ENCODE measurements at places on chromosomes 6 and 20.
A peak's percentile ranks its signal among the peaks of the same experiment; 100 is the strongest.

GRCh38 chr6:41463062-41463930 lies 82.9 kb upstream of the FOXP4 start:
- peak; percentile 82 for DNase-seq

GRCh38 chr20:37911838-37912281 lies 8.9 kb downstream of the VSTM2L start:
- DNase-seq = peak; percentile 51

- no peak for DNase-seq
Observed at GRCh38 chr20:63417097-63417737, 55.2 kb downstream of the KCNQ2 start.

- DNase-seq = no peak
Observed at GRCh38 chr20:24609757-24610156, 140.3 kb downstream of the SYNDIG1 start.

DNA sequence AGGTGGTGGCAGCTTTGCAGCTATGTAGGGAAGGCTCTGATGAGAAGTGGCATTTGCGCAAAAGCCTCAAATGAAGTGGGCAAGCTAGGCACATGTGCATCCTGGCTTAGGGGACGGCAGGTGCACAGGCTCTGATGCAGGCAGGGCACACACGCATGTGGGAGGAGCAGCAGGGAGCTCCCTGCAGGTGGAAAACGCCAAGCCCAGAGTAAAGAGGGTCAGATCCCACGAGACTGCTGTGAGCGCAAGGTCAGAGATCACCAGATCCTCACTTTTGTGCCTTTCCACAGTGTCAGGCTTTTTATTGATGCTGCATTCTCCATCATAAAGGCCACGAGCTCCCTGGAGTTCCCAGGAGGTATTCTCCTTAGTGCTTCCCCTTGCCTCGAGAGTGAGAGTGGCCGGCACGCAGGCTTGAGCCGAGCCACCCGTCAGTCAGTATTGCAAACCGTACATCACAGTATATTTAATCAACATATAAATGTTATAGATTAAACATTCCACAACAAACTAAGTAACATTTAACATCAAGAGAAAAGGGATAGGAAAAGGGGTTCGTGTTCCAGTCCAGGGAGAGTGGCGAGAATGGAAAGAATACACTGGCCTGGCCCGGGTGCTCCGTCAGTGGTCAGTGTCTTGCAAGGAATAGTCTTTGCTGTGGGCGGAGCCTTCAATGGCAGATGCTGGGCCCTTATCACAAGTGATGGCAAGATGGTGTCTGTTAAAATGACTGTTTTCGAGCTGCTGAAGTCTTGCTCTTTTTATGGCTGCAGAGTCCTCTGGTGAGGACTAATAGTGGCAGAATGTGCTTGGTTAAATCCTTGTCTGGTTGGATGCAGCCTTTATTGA lies 109.4 kb downstream of the SYNDIG1 start:
- no peak for DNase-seq

DNA sequence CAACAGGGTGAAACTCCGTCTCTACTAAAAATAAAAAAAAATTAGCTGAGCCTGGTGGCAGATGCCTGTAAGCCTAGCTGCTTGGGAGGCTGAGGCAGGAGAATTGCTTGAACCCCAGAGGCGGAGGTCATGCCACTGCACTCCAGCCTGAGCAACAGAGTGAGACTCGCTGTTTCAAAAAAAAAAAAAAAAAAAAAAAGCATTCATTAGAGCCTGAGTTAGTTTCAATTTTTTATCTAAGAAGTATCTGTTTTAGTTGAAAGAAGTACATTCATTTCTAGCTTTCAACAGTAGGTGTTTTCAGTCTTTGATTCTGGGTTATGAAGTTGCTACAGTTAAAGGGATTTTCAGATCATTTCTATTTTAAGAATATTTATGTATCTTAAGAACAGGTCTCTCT lies 42.2 kb downstream of the ZNF292 start:
- no peak for DNase-seq

GRCh38 chr20:16428112-16428511 lies 145.1 kb downstream of the KIF16B start:
- DNase-seq = no peak

- DNase-seq = peak; percentile 93
Observed at GRCh38 chr6:81451787-81452186, 300.7 kb downstream of the TENT5A start.

DNA sequence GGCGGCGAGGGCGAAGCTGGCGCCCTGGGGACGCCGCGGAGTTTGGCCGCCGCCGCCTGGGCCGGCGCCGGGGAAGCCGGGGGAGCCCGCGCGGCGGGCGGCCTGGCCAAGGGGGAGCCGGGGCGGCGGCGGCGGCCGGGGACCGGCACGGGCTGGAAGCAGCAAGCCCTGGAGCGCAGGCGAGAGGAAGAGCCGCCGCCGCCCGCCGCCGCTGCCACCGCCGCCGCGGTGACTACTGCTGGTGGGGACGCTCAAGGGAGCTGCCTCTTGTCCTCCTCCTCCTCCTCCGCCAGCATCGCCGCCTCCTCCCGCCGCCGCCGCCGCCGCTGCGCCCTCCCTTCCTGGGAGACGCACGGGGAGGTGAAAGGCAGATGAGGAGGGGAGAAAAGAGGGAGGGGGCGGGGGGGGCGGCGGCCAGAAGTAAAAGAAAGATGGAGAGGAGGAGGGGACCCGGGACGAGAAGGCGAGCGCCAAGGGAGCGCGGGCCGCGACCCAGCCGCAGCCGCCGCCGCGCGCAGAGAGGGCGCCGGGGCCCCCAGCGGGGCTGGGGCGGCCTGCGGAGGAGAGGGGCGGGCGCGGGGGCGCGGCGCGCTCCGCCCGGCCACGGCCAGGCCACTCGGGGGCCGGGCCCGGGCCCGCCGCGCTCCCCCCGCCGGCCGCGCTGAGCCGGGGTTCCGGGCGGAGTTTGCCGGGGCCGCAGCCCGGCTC lies 846 bp downstream of the PDE10A start:
- peak; percentile 60 for DNase-seq

DNA sequence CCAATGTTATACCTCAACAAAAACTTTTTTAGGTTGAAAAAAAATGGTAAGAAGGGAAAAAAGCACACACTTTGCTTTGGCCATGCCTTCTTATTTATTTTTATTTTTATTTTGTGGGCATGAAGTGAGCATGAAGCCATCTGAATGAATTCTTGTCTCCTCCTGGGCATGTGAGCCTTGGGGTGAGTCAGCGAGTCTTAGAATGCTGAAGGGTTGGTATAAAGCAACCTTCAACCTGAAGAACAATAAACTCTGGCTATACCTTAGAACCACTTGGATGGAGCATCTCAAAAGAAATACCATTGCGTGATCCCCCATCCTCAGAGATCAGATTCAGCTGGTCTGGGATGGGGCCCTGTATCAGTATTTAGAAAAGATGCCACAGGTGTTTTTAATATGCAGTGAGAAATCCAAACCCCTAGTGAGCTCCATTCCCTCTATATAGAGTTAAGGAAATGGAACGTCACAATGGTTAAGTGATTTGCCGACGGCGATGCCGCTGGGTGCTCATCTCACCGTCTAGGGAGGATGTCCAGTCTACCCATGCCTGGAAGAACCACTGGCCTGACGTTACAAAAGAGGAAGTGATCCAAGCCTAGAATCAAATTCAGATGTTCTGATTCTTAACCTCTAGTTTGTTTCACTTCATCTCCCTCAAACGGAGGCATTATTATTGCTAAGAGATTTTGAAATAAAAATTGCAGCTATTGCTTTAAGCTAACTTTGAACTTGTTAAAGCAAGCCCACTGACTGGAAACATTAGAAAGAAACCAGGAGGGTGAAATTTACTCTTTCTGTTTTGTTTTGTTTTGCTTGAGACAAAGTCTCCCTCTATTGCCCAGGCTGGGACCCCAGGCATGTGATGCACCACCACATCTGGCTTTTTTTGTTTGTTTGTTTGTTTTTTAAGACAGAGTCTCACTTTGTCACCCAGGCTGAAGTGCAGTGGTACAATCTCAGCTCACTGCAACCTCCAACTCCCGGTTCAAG lies 67.1 kb downstream of the EDN1 start:
- no peak for DNase-seq

GRCh38 chr20:63495741-63496595 lies 2.9 kb downstream of the EEF1A2 start:
- peak; percentile 34 for DNase-seq

DNA sequence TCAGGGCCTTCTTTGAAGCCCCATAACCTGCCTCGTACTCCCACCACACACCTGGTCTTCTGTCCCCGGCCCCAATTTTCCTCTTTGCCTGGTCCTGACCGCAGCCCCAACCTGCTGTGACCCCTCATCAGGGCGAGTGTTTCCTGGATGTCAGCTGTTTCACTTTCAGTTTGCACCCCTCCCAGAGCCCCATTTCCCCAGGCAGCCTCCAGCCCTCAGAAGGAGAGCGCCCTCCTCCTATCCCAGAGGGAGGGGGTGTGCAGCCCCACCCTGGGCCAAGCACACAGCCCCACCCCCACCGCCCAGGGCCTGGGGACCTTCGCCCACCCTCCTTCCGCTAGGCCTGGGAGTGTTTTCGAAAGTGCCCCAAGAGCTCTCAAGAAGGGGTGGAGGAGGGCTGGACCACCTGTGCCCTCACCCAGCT lies 1.5 kb downstream of the BAK1 start:
- no peak for DNase-seq

- peak; percentile 38 for DNase-seq
Observed at GRCh38 chr6:72418495-72418894, 203.4 kb upstream of the KCNQ5 start.

- peak; percentile 42 for DNase-seq
Observed at GRCh38 chr6:17930321-17930993, 57.0 kb downstream of the KIF13A start.

- no peak for DNase-seq
Observed at GRCh38 chr20:61728786-61729770, 336.6 kb downstream of the TAF4 start.

DNA sequence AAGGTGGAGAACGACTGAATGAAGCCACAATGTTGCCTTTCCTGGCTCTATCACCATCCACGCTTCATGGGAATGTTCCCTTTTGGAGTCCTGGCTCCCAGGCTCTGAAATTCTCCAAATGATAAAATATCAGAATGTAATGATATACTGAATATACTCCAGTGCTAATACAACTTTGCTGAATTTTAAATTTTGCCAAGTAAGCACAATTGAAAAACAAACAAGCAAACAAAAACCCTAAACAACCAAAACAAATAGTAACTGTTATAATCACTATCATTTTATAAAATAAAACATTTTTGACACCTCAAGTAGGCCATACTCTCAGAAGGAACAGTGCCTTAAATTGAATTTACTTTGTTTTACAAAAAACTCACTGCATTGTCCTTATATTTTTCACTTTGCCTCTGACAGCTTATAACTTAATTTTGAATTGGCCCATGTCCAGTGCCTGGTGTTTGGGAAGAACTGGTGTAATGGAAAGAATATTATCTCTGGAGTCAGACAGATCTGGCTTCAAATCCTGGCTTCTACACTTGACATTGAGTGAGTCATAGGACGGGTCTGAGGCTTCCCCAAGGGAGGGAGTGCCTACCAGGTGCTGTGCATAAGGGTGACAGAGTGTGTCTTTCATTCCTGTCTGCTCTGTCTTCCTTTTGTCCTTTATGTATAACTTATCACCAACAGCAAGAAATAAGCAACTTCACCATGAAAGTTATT lies 698.3 kb downstream of the EPM2A start:
- peak; percentile 37 for DNase-seq

DNA sequence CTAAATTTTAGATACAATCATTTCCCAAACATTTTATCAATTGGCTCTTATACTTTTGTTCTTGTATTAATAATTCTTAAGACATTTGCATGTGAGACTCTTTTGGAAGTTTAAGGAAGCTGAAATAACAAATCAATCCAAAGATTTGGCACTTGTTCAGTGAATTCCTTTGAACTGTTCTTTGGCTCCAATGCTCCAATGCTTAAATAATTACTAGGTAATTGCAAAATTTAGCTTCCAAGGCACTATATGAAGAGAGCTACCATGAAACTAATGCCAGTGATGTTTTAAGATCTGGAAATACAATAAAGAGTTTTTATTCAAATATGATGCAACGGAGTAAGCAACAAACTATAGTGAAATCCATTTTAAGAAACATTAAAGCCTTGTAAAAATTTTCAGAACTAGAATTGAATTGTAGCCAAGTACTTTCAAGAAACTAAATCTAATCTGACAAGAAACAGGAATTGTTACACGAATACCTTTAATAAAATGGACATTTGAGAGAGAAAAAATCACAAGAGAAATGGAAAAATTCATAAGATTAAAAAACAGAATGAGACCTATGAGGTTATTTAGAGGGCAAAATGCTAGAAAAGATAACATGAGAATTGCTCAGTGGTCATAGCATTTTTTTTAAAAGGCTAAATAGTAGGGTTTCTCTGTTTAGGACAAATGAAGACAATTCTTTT lies 43.6 kb upstream of the SMLR1 start:
- no peak for DNase-seq

DNA sequence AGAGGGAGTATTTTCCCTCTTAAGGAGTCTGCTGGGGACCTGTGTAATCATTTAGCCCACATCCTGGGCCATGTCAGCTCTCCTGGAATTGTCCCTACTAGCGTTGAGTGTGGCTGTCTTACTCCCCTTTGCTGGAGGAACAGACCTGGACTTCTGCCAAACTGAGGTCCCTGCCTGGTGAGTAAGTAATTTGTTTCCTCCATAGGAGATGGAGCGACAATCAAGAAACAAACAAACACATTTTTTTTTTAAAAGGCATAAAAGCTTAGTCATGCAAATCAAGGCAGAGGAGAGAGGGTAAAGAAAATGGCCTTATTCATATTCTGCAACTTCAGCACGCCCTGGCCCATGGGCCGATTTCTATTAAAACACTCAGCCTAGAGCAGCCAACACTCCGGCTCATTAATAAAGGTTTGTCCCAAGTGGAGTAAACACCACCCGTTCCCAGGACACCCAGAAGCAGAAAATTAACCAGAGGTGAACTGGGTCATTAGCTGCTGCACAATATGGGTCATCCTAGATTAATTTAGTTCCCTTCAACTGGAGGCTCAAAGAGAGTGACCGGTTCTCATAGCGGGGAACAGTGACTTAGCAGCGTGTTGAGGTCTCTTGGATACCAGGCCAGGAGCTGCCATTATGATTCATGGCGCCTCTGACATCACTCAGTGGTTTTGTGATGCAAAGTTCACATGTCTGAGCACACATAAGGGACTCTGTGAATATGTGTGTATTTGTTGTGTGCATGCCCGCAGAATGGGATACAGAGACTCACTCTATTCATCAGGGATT lies 165.0 kb upstream of the SULF2 start:
- peak; percentile 83 for DNase-seq

GRCh38 chr6:139373928-139374356 lies 506 bp downstream of the CITED2 start:
- DNase-seq = no peak

- no peak for DNase-seq
Observed at GRCh38 chr6:100456908-100457235, 7.8 kb downstream of the SIM1 start.

GRCh38 chr20:10527781-10528180 lies 92.7 kb downstream of the SLX4IP start:
- DNase-seq = no peak

GRCh38 chr6:13466304-13467215 lies 20.8 kb downstream of the GFOD1 start:
- DNase-seq = no peak

GRCh38 chr6:157019115-157019641 lies 242.0 kb downstream of the ARID1B start:
- no peak for DNase-seq
